MCF 10A (cell line): ENCODE measurements at places on chromosomes 5 and 9. TPM values are rescaled to one million over a fixed set of nuclear protein-coding genes. Genes with fewer than 3 reads are reported as not detected.

CDX1 gene
- not detected in 2 replicates for total RNA-seq

ADAMTSL2 gene
- total RNA-seq, result not detected in 2 replicates

CD274 gene
- total RNA-seq, result 1.9 and 2.6 TPM in 2 replicates

C7 gene
- total RNA-seq, result not detected in 2 replicates

TSLP gene
- total RNA-seq, result 5.1 and 6.4 TPM in 2 replicates

GRCh38 chr9:128733256-128733655 is 9.3 kb upstream of the ZDHHC12 start:
- no peak overlapping the region for H3K4me3 ChIP-seq
- no peaks in the 10 kb centered on the region for H3K27me3 ChIP-seq
- peaks cover 24% of the 10 kb centered on the region for H3K36me3 ChIP-seq
- peak; percentile 93 for DNase-seq
- H3K27ac ChIP-seq, result no peak overlapping the region

GRCh38 chr5:132019857-132020555 is 8.5 kb upstream of the ACSL6 start:
- H3K4me3 ChIP-seq, result no peak overlapping the region
- no peaks in the 10 kb centered on the region for H3K36me3 ChIP-seq
- no peaks in the 10 kb centered on the region for H3K4me1 ChIP-seq
- H3K27ac ChIP-seq, result no peak overlapping the region
- DNase-seq, result no peak

- peaks cover 5% of the 10 kb centered on the region for H3K4me1 ChIP-seq
- no peak for DNase-seq
- H3K27me3 ChIP-seq, result no peaks in the 10 kb centered on the region
- H3K4me3 ChIP-seq, result no peak overlapping the region
Measured at GRCh38 chr9:5918460-5918859, 27.8 kb downstream of the MLANA start.

- peaks cover 39% of the 10 kb centered on the region for H3K27me3 ChIP-seq
- peaks cover 39% of the 10 kb centered on the region for H3K4me1 ChIP-seq
- peak within 1 kb of the TSS; percentile 14 for H3K4me3 ChIP-seq
- no peaks in the 10 kb centered on the region for H3K36me3 ChIP-seq
- no peak for DNase-seq
- no peak within 1 kb of the TSS for H3K27ac ChIP-seq
Measured at GRCh38 chr9:98807070-98807813, at the start of gene GALNT12. Gene GALNT12 (plus strand): TSS chr9:98807670. CDS start chr9:98807699, 29 bp downstream.

GRCh38 chr5:61000887-61001286 is 55.9 kb downstream of the NDUFAF2 start:
- H3K27me3 ChIP-seq, result no peaks in the 10 kb centered on the region
- H3K4me1 ChIP-seq, result peaks cover 6% of the 10 kb centered on the region
- no peak overlapping the region for H3K4me3 ChIP-seq
- DNase-seq, result no peak
- no peak overlapping the region for H3K27ac ChIP-seq

DNA sequence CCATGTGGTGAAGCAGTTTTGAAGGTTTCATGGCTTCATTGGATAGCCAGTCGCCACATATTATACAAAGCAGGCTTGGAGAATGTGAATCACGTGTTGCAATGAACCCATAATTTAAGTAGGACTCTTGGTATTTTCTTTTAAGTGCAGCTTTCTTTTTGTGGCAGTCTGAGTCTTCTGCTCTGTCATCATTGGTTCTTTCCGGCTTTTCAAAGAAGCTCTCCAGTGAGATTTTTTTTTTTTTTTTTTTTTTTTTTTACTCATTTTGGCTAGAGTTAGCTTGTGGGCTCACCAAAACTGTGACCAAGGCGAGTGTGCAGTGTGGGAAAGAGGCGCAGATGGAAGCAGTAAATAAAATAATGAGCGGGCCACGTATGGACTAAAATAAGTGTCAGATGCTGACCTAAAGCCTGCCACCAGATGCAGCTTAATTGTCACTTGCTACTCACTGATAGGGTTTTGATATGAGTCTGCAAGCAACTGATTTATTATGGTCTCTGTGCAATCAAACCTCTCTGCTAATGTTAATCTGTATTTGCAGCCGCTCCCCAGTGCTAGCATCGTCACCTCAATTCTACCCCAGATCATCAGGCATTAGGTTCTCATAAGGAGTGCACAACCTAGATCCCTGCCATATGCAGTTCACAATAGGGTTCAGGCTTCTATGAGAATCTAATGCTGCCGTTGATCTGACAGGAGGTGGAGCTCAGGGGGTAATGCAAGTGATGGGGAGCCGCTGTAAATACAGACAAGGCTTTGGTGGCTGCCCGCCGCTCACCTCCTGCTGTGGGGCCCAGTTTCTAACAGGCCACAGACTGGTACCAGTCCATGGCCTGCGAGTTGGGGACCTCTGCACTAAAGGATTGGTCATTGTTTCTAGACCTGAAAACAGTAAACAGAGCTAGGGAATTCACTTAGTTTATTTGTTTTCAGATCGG is 45.5 kb upstream of the LARP1 start:
- peak overlapping the region; percentile 43 for H3K27ac ChIP-seq
- no peaks in the 10 kb centered on the region for H3K36me3 ChIP-seq
- H3K4me1 ChIP-seq, result peaks cover 28% of the 10 kb centered on the region
- DNase-seq, result no peak
